ENCODE measurements at places on chromosomes 7 and 10.
A peak's percentile ranks its signal among the peaks of the same experiment; 100 is the strongest.

GRCh38 chr7:151080067-151080521, 515 bp downstream of the FASTK start:
- DNase-seq = no peak

GRCh38 chr10:118926903-118927302, 102.6 kb upstream of the NANOS1 start:
- no peak for DNase-seq

DNA sequence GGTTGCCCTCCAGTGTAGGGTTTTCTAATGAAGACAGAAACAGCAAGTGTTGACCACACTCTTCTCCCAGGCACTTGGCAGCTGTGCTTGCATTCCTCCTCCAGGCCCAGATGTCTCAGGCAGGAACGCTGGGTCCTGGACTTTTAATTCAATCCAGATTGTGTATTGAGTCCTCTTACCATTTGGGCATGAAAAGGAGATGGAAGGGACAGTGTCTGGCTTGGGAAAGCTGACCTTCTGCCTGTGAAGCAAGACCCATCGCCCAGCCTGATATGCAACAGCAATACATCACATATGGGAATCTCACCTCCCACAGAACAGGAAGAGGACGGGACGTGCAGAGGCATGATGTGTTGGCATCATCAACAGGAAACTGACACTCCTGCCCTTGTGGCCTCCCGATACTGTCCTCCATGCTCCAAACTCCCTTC, 174.4 kb upstream of the LYZL2 start:
- peak; percentile 41 for DNase-seq

- DNase-seq = no peak
These were observed 11.5 kb upstream of the NFKB2 start for GRCh38 chr10:102384053-102384452.

DNA sequence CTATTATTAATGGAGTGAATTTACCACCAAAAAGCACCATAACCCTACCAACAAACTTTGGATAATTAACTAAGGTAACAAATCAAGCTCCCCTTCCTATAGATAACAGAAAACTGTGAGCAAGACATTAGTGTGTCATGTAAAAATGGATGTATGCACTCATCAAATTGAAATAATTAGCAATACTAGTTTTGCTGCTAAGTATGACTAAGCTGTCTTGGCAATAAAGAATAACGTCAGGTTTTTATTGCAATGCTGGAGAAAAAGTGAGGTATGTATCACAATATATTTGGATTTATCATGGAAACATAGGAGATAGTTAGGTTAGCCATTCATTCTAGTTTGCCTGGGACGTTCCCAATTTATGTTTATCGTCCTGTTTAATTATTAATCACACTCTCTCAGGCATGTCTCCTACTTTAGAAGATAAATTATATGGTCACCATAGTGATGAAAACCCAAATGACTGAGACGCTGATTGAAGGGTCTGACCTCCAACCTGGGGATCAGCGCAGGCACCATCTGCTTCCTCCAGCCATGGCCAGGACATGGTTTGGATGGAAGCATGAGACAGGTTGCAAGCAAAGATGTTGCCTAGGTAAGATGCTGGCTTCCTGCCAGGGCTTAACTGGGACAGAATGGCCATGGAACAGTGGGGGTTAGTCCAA, 125.6 kb downstream of the FANK1 start:
- no peak for DNase-seq

DNA sequence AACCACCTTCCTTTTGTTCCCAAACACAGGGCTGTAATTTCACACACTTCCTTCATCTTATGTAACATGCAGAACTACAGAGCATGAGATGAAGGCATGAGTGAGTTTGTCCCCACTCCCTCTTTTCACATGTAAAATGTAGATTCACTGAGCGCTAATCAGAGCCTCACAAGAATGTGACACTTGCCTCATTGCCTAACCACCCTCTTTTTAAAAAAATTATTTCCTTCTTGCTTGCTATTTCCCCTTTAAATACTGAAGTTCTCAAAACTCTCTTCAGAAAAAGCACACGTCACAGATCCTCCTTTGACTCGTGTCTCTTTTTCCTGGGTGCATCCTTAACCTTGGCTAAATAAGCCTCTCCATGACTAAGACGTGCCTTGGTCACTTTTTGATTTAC, 121.2 kb upstream of the TARP start:
- DNase-seq = no peak

- no peak for DNase-seq
These were observed 16.8 kb downstream of the OSBPL3 start for GRCh38 chr7:24963218-24963617.

DNA sequence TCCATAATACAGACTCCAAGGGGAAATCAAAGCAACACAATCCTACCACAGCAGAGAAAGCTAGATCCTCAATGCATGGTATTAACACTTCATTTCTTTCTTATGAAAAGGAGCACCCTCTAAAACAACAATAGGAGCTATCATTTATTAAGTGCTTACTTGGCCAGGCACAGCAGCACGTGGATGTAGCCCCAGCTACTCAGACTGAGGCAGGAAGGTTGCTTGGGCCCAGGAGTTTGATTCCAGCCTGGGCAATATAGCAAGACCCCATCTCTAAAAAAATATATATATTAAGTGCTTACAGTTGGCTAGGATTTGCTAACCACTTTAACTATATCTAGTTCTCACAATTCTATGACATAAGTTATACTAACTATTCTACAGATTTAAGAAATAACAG, 12.2 kb downstream of the SNX13 start:
- DNase-seq = no peak

DNA sequence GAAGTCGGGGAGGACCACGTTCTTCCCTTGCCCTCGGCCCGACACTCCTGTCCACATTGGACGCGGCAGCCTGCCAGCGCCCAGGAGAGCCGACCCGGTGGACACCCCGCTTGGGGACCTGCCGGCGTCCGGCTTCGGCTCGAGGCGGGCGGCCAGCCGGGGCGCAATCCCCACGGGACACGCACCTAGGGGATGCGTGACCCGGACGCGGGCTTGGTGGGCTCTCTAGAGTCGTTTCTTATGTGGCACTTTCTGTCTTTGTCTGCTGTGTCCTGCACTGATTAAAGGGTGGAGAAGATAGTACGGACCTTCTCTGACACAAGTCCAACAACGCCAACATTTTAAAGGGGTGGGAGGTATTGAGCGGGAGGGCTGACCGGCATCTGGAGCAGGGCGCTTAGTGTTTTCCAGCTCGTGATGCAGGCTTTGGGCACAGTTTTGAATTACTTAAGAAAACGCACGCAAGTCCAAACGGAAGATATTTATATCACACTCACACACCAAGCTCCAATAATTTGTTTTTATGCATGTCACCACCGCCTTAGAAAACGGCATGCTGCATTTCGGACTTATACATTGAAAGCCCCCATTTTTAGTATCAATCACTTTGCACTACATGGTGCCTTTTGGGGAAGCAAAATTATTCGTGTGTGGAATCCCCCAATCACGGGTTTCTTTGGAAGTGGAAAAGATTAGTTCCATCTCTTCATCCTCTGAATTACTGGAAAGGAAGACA, 3.9 kb upstream of the SPAG6 start:
- DNase-seq = no peak

- DNase-seq = no peak
These were observed 25.6 kb upstream of the TMEM26 start for GRCh38 chr10:61478621-61479312.

DNA sequence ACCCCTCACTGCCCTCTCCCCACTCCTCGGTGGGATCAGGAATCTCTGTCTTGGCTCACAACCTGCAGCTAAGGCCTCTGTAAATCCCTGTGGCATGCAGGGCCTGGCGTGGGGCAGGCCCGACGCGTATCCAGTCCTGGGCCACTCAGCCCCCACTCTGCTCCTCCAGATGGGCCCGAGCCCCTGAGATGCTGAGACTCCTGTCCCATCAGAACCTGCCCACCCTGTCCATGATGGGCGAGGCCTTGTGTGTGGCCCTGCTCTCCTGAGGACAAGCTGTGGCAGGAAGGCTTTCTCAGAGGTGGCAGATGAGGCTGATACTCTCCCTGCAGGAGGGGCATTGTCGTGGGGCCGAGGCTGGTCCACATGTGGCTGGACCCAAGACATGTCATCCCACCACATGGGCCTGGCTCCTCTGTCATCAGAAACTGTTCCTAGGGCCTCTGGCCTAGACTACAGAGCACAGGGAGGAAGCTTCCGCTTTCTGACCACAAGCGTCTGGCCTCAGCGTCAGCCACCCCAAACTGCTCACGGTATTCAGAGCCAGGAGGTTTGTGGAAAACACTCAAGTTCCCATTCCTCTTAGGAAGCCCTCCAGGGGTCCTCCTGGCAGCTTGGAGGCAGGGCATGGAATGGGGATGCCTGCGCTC, 6.0 kb downstream of the ALOX5 start:
- DNase-seq = no peak

Measured in brain pericyte (primary cell).